ENCODE measurements at places on chromosomes 2 and 18.

DNA sequence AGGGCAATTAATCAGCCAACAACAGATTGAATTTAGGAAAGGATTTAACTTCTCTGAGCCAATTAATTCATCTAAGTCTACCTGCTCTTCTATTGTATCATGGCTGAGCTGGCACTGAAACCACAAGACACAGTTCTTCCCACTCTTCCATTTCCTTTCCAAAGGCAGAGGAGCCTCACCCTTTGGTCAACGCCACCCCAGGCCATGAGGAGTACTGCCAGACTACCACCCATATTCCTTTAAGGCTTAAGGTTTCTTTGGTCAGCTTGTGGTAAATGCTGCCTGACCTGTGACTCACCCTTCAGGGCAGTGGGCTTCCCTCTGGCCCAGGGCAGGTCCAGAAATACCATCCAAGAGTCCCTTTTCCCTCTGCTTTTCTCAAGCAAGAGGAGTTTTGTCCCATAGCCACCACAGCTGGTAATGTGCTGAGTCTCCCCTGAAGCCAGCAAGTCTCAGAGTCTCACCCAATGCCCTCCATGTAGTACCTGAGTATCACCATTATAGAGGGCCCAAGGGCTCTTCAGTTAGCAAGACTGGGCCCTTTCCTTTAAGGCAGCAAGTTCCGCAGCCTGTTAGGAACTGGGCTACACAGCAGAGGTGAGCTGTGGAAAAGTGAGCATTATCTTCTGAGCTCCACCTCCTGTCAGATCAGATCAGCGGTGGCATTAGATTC is 900.5 kb upstream of the CRIM1 start:
- DNase-seq = no peak

- peak; percentile 20 for DNase-seq
Measured at GRCh38 chr2:6877402-6878304, at the start of gene RSAD2. Gene RSAD2, plus strand, starts transcription at chr2:6877777. Its CDS starts 24 bp downstream, at chr2:6877801.

- DNase-seq = no peak
Measured at GRCh38 chr2:174121612-174122011, 126.7 kb downstream of the OLA1 start.

- no peak for DNase-seq
Measured at GRCh38 chr18:55179425-55179824, 220.2 kb upstream of the CCDC68 start.

DNA sequence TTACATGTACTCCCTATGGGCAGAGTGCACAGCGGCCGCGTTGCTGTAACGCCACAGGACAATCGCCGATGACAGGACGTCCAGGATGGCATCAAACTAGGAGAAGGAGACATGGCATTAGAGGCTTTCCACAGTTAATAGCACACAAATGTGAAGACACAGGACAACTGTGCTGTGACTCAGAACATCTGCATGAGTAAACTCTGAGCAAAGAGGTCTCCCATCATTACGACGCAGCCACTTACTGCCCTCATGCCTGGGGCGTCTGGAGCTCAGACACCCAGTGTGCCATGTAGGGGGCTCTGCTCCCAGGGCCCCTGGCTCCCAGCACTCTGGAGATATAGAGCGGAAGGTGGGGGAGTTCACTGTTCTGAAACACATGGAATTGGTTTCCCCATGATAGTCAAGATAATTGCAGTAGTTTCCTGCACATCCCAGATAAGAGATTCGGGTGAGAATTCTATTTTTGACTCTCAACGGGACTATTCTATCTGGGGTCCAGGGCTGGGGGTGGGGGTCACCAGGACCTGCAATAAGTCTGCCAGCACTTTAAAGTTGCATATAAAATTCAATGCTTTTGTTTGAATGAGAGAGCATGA is 168.1 kb downstream of the TMEM163 start:
- DNase-seq = no peak

GRCh38 chr18:25946540-25946939 is 143.9 kb downstream of the SS18 start:
- DNase-seq = no peak

- no peak for DNase-seq
Measured at GRCh38 chr2:10700078-10700803, 10.5 kb upstream of the NOL10 start.

DNA sequence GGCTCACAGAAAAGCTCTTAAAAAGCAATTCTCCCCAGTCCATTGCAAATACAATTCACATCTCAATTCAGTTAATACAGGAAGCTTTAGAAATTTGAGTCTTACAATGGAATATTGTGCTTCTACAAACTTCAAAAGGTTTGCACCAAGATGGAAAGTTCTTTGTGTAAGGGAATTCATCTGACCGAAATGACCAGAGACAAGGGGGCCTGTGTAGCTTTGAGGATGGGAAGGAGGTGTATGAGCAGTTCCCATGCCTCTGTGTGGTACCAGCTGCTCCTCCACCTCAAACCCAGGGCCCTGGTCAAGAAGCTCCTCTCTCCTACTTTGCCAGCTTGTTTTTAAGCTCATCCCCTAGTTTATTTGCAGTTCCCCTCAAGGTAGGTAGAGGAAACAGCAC is 312.8 kb upstream of the PKDCC start:
- no peak for DNase-seq

DNA sequence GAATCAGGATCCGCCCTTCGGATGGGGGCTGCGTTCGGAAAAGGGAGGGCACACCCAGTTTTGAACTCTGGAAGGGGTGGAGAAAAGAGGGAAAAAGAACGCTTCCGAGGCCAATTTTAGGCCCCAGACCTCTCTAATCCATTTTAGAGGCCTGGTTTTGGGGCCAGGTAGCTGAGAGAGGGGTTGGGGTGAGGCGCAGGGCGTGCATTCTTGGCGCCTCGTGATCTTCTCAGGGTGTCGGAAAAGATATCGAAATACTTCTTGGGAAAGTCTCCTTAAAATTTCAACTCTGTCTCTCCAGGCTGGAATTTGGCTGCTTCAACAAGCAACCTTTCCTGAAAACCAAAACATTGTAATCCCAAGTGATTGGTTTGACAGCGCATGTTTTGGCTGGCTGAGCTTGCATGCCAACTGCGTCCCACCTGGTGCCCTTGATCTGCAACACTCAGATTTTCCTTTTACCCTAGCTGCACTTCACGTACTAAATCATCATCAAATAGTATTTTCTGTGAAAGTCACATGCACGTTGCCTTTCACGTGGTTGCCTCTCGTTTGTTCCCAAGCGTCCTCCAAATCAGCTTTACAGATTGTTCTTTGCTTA is 864 bp upstream of the XPO1 start:
- peak; percentile 25 for DNase-seq

DNA sequence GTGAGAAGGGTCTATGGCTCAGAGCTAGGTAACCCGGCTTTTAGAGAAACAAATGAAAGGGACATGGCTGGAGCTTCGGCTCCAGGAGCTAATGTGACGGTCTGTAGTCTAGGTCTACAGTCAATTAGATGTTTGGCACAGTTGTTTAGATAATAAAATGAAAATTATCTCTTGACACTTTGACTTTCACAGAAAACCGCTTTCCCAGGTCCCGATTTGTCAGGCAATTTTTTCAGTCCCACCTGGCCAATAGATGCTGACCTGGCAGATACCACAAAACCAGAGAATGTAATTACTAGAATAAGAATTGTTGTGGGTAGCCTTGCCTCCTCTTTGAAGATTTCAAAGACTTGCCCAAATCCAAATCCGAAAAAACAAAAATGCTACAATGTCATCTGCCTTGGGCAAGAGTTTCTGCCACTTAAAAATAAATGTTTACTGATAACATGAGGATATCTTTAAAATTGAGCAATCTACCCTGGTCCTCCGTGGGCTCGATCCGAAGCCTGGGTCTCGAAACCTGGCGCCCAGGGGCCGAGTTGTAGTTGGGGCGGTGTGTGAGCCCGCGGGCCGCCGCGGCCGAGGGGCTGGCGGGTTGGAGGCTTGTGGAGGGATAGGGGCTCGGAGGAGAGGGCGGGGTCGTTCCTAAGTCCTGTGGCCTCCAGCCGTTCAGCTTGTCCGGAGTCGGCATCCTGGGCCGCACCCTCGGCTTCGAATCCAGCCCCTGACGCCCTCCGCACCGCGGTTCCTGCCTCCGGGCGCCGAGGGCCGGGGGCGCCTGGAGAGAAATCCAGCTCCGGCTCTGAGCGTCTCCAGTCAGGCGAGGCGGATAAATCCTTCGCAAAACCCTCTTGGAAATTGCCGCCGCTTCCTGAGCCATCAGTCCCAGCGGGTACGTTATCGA is 2.3 kb downstream of the EMX1 start:
- DNase-seq = no peak

DNA sequence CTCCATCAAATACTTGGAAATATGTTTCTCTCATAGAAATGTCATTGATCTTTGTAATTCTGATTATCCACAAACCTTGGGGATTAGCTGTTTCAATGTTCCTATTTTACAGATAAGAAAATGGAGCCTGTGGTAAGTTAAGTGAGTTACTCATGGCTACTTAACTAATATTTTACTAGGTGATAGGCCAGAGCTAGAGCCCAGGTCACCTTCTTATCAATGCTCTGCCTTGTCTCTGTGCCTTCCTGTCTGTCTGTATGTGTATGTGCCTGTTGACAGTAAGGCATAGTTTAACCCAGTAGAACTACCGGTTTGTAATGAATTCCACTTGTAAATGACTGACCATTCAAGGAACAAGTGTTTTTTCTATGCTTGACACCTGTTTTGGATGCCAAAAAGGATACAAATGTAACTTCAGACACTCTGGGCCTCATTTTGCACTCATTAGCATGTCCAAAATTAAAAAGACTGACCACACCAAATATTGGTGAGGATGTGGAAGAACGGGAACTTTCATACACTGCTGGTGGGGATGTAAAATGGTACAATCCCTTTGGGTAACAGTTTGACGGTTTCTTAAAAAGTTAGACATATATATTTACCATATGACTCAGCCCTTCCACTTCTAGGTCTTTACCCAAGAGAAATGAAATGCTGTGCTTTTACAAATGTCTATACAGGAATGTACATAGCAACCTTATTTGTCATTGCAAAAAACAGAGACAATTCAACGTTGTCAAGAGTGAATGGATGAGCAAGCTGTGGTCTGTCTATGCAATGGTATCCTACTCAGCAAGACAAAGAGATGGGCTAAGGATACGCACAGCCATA is 19.6 kb upstream of the IL1A start:
- no peak for DNase-seq

- DNase-seq = no peak
Measured at GRCh38 chr2:128317181-128317898, 1.3 kb downstream of the HS6ST1 start.

- no peak for DNase-seq
Measured at GRCh38 chr2:15588329-15588919, 3.2 kb upstream of the DDX1 start.

DNA sequence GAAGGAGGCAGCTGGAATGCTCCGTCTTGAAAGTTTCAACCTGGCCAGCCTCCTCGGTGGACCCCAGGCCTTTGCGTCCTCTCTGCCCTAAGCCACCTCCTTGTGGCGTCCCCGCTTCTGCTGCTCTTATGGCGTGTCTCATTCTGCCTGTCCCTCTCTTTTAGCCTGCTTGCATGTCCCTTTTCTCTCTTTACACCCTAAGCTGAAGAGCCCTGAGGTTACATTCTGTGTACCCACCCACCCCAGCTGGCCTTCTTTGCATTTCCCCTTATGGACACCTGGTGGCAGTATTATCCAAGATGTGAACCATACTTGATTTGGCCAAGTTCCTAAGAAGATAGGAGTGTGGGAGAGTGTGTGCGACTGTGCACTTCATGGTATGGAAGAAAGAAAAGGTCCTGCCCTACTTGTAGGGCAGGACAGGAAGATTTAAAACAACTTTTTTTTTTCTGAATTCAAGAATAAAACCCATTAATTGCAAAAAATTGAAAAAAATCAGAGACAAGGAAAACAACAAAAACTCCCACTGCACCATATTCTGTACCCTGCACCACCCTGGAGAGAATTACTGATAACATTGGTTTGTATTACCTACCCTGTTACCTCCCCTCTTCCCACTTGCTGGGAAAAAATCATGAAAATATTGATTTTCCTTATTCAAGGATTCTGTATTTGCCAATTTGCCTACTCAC is 77.4 kb downstream of the DYSF start:
- no peak for DNase-seq

- DNase-seq = no peak
Measured at GRCh38 chr18:45352874-45353273, 262.4 kb upstream of the SLC14A2 start.

DNA sequence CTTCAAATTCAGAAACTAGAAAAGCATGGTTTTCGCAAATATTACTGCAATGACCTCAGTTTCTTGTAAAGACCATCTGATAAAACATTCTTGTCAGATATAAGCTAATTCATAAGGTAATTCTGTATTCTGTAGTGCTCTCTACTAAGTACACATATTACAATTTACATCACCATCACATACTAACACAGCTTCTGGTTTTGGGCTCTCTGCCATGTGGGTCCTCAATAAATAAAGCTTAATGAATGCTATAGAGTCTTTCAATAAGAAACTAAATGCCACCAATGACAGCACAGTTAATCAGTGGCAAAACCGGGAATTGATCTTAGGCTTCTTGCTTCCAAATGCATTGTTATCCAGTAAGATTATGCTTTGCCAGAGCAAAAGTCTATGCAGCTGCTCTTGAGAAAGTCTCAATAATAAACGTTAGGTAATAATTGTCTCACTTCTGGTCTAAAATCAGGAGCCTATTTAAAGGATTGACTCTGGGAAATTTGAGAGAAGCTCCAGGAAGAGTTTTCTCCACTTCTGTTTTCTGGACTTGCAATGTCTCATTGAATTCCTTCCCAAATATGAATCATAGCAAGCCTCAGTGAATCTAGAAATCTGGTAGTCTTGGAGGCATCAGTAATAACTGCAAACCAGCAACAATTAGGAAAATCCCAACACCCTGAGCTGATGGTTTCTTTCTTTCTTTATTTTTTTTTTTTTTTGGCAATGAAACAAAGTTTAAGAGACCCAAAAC is 67.9 kb upstream of the RAPGEF4 start:
- no peak for DNase-seq
